Amniotic epithelial cell (primary cell): ENCODE measurements at places on chromosomes 4 and X.

DNA sequence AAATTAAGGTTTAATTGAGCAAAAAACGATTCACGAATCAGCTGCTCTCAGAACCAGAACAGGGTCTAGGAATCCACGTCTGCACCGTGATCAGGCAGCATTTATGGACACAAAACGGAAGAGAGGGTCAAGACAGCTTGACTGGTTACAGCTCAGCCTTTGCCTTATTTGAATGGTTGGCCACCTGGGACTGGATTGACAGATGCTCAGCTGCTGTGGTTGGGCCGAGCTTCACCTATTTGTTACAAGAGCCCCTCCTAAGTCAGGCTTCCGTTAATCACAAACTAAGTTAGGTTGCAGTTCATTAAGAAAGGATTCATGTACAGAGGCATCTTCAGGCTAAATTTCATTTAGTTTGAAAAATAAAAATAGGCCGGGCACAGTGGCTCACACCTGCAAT is 50.6 kb upstream of the MAN2B2 start:
- no peak for DNase-seq

- DNase-seq = peak; percentile 68
These were observed 13.4 kb downstream of the TRPC3 start for GRCh38 chr4:121938282-121939092.

GRCh38 chrX:3177851-3178250 is 136.6 kb downstream of the ARSF start:
- DNase-seq = peak; percentile 33

DNA sequence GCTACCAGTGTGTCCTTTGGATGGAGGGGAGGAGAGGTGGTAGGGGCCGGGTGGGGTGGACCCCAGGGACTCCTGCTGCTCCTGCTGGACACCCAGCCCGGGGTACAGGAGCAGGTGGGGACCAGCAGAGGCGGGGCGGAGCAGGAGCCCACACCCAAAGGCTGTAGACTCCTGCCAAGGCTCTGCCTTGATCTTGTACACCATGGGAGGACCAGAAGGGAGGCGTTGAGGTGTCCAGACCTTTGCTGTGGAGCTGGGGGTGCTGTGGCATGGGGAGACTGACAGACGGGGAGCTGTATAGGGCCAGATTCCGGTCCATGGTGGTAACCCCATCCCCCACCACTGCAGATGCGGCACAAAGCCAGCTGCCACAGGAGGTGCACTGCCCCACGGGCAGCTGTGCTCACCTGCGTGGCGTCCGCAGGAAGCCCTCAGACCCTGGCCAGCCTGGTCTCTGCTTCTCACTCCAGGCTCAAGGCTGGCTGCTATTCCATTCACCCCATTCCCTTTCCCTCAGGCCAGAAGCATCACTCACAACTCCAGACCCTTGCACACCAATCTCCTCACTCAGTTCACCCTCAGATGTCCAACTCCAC is 5.0 kb upstream of the SLC26A1 start:
- DNase-seq = no peak

GRCh38 chr4:1496116-1496642 is 89.9 kb upstream of the NKX1-1 start:
- no peak for DNase-seq

DNA sequence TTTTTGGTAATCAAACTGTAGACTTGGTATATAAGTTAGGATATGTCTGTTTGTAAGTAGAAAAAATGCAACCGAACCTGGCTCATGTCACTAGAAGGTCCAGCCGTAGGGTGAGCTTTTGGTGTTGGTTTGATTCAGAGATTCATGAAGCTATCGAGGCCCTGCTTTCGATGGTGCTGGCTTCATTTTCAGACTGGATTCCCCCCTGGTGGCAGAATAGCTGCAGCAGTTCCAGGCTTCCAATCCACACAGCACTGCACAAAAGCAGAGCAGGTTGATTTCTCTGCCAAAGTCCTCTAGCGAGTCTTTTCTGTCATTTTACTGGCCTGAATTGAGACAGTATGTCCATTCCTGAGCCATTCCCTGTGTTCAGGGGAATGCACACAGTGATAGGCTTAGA is 33.1 kb downstream of the PDK3 start:
- DNase-seq = no peak

DNA sequence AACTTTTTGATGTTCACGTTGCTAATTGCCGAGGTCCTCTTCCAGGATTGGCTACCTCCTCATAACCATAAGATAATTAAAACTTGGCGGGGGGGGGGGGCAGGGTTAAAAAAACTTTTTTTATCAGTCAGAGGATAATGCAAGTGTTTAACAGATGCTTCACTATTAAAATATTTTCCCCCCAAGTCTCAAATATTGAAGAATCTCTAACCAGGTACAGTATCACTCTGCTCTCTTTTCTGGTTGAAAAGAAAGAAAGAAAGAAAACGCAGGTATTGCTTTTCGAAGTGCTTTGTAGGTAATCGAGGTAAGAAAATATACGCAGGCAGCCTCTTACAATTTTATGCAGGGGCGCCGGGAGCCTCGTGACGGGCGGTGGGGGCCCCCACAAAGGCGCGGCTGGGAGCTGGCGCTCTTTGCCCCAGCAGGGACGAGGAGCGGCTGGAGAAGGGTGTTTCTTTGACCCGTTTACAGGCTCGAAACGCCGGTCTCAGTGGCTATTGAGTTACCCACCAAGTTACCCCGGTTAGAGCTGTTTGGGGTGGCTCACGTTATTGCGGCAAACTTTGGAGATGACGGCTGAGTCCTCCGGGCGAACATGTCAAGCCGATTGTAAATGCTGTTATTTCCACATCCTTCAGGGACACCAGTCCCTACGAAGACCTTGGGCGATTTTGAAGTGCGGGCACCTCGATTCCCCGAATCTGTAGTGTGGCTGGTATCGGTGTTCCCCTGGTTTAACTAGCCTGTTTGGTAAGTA is 477 bp upstream of the HAND2 start:
- no peak for DNase-seq

- DNase-seq = peak; percentile 65
These were observed 31.7 kb downstream of the COQ2 start for GRCh38 chr4:83252782-83253405.

DNA sequence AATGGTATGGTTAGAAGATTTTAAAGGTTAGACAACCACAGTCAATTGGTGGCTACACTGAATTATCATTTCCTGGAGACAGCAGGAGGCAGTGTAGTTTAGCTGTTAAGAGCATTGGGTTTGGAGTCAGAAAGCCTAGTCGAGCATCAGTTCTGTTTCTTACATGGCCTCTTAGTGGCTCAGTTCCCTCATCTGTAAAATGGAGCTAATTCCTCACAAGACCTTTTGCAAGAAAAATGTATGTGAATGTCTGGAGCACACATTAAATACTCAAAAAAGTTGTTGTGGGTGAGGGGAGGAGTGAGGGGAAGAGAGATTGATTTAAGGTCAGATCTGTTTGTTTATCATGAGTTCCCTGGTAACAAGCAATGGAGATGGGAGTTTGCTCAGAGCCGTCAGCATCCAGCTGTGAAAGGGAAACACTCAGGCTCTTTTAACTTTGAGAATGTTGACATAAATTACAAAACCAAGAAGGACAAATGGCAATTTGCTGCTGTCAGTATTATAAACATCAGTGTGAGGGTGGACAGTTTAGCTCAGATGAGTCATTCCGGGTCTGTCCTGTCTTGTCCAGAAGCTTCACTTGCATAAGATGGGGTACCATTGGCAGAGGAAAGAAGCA is 98.2 kb upstream of the PGRMC2 start:
- DNase-seq = peak; percentile 88

DNA sequence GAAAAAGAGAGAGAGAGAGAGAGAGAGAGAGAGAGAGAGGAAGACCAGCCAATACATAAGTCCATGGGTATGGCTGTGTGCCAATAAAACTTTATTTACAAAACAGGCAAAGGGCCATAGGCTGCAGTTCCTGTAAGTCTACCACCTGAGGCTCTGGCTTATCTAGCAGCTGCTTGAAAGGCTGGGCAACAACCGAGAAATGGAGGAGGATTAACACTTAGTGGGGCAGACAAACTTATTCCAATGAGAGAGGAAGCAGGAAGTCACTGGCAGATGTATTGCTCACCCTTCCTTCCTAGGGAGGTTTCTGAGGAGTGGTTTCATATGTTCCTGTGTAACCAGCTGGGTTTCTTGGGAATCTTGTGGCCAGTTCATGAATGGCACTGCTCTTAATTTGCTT is 4.7 kb upstream of the GPR143 start:
- no peak for DNase-seq
